ENCODE measurements at places on chromosomes 2 and 18.

GRCh38 chr2:47174733-47175361 lies 19.7 kb upstream of the STPG4 start:
- DNase-seq: no peak

- no peak for DNase-seq
Measured at GRCh38 chr18:50079571-50080295, 115.2 kb downstream of the MYO5B start.

- no peak for DNase-seq
Measured at GRCh38 chr2:52970642-52971041, 797.0 kb upstream of the CHAC2 start.

DNA sequence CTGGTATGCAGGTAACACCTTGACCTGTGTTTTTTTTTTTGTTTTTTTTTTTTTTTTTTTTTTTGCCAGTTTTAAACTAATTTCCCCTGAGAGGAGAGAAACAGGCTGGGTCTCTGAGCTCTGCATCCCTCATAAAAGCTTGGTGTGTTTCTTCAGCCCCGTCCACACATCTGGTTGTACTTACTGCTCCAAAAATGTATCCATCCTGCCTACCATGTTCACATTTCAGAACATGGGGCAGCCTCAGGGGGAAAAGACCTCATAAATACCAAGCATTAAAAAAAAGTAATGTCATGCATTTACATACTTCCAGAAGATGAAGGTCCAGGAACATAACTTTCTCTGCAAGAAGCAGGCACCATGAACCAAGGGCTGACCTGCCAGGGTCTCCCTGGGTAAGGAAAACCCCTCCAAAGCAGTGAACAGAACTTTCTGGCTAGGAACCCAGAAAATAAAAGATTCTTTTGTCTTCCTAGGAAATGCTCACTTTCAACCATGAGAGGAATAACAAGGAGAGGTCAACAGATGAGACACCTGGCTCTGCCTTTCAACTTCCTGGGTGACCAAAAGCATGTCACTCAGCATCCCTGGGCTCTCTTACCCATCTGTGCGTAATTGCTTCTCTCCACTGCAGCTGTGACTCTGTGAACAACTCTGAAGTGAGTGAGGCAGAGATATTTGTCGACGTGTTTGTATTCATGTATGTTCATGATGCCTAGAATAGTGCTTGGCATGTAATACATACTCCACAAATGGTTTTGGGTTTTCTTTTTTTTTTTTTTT lies 118.6 kb downstream of the MCFD2 start:
- DNase-seq: no peak

DNA sequence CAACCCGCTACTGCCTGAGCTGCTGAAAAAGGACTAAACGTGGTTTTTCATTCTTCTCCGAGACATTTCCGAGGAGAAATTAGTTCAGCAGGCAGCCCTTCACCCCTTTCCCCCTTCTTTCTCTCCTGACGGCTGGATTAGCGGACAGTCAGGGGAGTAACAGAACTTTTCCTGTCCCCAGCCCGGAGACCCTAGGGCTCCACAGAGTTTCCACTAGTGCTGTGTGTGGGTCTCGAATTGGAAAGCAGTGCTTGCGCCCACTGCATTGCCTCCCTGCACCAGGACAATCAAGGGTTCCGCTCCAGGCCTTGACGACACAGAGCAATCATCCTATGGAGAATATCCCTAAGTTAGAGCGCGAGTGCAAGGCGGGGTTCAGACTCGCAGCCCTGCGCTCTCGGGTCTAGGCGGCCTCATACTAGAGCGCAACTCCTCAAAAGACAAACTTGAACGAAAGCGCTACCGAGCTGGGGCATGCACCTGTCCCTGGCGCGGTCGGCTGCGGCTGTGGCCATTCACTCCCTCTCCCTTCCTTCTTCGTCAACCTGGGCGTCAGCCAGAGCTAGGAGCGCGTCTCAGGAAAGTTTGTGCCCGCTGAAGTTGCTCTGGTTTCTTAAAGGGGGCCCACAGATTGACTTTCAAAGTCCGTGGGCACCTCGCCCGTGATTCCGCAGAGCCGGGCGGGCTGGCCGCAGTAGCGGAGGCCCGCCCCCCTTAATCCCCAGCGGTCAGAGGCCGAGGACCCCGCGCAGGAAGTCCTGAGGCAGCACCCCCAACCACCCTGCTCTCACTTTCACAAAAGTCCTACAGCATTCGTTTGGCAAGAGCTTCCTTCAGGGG lies 801 bp downstream of the OSR1 start:
- DNase-seq: no peak

GRCh38 chr2:234320066-234320465 lies 176.8 kb downstream of the ARL4C start:
- no peak for DNase-seq
